ENCODE measurements at places on chromosomes 12 and 14.

DNA sequence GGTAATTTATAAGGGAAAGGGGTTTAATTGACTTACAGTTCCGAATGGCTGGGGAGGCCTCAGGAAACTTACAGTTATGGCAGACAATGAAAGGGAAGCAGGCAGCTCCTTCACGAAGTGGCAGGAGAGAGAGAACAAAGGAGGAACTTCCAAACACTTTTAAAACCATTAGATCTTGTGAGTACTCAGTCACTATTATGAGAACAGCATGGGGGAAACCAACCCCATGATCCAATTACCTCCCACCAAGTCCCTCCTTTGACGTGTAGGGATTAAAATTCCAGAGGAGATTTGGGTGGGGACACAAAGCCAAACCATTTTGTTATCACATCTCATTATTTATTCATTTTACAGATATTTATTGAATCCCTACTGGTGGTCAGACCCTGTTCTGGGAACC, 822.8 kb downstream of the GALC start:
- DNase-seq: no peak

- DNase-seq: no peak
These were observed 10.8 kb downstream of the TMEM179 start for GRCh38 chr14:104593710-104594136.

DNA sequence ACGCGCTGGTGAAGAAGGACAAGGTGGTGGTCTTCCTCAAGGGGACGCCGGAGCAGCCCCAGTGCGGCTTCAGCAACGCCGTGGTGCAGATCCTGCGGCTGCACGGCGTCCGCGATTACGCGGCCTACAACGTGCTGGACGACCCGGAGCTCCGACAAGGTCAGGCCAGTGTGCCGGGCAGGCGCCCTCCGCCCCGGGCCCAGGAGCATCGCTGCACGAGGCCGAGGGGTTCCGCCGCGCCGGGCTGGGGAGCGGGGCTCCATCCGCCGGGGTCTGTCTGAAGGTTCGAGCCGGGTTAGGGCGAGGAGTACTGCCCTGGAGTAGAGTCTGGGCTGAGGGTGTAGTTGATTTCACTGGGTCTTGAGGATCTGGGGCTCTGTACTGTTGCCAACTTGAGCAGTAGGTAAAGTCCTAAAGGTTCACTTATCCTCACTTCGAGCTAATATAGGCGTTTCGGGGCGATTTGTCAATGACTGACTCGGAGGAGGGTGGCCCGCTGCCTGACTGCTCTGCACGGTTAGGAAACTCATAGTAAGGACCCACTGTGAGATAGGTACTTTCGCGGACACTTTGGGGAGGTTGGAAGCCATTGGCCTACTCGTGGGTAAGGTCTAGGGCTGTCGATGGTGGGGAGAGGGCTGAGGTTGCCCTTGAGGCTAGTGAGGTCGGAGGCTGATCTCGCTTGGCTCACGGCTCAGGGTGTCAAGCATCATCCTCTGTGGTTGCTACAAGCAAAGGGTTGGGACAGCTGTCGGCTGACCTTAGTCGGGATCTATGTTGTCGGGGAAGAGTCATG, 574 bp downstream of the GLRX5 start:
- DNase-seq: no peak

DNA sequence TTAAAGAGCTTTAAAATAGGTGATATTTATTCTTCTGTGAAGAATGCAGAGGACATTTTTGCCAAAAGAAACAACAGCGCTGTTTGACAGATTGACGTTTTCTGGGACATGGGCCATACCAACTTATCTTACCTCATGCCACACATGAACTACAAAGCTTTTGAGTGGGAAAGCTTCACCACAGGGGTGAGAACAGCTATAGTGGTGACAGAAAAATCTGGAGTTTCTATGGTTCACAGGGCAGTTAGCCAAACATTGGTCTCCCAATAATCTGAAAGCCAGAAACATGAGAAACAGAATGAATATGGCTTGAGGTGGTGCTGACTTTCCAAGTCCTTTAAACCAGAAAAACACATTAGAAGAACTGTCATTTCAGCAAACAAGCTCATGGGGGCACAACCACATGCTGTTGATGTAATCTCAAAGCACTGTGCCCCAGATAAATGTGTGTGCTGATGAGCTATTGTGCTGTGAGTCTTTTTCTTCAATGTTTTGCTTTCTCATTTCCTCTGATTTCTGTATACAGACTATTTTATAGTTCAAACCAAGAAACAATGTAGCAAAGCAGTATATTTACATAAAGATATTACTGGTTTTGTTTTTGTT, 905.4 kb downstream of the SLC16A7 start:
- DNase-seq: peak; percentile 66

DNA sequence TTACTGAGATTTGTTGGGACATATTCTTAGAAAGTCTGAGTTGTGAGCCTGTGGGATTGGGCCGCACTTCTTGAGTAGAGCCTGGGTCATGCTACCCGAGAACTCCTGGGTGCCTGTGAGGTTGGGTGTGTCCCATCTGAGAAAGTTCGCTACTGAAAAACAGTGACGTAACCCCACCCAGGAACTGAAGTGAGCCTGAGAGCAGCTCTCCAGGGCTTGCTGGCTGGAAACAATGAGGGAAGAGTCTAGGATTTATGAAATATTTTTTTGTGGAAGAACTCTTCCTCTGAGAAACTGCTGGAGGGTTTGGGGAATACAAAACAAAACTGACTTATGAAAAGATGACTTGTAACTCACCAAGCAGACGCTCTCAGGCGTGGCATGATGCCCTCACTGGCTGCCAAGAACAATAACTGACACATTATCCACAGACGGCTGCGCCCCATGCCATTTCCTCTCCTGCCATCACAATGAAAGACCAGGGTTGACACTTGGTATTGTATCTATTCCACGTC, 69.2 kb downstream of the RASSF3 start:
- peak; percentile 89 for DNase-seq

DNA sequence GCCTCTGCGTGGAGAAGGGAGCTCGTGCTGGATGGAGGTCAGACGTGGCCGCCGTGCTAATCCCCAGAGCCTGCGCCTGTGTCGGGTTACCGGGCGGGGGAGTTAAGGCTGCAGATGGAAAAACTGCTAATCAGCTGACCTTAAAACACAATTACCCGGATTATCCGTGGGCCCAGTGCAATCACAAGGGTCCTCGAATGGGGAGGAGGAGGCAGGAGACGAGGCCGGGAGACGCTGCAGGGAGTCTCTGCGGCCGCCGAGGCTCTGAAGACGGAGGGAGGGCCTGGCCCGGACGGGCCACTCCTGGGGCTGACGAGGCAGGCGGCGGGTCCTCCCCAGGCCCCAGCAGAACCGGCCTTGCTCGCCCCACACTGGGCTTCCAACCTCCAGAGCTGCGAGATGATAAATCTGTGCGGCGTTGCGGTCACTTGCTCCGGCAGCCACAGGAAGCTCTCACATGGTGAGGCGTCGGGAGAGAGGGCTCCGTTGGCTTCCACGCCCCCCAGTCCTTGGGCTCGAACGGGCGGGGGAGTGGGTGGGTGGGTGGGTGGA, 32.9 kb upstream of the FBRSL1 start:
- DNase-seq: no peak

DNA sequence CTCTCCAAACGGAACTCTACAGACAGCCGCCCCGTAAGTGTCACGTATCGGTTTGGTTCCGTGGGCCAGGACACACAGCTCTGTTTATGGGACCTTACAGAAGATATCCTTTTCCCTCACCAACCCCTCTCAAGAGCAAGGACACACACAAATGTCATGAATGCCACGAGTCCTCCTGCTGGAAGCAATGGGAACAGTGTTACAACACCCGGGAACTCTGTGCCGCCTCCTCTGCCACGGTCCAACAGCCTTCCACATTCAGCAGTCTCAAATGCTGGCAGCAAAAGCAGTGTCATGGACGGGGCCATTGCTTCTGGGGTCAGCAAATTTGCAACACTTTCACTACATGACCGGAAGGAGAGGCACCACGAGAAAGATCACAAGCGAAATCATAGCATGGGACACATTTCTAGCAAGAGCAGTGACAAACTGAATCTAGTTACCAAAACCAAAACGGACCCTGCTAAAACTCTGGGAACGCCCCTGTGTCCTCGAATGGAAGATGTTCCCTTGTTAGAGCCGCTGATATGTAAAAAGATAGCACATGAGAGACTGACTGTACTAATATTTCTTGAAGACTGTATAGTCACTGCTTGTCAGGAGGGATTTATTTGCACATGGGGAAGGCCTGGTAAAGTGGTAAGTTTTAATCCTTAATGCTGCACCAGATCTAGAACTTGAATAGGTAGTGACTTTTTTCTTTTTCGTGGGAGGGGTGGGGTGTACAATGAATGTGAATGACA, 69.7 kb downstream of the WDR20 start:
- no peak for DNase-seq

DNA sequence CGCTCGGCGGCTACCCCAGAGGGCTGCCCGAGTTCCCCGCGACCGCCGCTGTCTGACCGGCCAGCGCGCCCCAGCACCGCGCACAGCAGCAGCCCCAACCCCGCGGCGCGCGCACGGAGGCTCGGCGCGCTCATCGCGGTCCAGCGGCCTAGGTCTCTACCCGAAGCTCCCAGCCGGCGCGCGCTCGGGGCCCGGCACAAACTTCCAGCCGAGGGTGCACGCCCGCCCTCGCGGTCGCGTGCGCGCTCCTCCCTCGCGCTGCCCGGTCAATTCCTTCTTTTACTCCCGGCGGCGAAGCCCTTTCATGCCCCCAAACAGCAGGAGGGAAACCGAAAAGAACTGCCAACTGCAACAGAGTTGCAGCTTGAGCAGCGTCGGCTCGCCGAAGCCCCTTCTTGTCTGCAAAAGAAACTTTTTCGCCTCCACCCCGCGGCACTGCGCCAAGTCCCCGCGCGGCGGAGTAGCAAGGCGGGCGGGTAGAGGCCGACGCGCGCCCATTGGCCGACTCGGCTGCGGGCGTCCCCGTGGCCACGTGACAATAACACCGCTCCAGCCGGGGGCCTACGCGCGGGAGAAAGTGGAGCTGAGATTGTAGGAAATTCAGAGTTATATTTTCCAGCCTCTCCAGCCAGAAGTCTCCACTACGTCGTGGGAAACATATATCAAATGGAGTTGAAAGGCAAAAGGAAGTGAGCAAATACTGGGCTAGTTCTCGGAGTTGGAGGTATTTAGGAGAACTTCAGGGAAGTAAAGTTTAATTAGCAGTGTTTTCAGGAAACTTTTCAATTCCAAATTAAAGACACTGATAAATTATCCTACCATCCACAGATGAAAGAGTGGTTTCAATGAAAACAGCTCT, at the start of gene LRIG3:
Gene LRIG3, minus strand, starts transcription at position 403 of the 859 bp plus-strand sequence. Its CDS starts 269 bp downstream, at position 134.
- peak; percentile 84 for DNase-seq

GRCh38 chr14:94961386-94962165, 191.7 kb upstream of the GSC start:
- DNase-seq: no peak

DNA sequence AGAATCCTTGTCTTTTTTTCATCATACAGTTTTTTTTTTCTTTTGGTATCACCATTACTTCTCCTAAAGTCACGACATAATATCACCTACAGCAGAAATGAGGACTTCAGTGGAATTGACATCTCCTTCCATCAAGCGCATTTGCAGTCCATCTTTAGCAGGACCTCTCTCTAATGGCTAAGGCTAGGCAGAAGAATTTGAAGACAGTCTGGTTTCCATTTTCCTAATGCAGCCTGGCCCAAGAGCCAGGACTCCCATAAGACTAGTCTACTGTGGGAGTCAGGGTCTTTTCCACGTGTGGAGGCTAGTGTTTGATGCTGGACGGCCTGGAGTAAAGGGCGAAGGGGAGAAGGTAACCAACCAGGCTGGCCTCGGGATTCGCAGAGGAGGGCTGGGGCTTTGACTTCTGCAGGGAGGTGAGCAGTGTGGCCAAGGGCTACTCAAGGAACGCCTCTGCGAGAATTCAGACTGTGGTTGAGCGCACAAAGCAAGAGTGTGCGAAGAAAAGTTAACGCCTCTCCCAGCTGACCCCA, 769 bp upstream of the ZNF740 start:
- DNase-seq: no peak

- DNase-seq: peak; percentile 88
These were observed 783 bp downstream of the CORO1C start for GRCh38 chr12:108730365-108731104.

DNA sequence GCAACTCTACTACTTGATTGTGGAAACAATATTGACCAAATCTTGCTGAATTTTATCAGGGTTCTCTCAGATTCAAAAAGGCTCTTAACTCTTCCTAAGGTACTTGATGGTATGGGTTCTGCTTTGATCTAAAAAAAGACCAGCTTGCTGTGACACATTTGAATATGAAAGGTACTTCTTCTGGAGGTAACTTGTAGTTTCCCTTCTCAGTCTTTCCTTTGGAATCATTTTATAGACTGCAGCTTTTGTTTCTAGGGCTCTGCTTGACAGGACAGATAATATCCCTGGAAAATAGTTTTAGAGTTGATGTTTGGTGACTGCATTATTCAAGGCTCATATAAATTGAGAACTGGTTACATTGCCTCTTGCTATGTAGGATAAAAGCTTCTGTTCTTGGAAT, 251.9 kb downstream of the FUT8 start:
- DNase-seq: no peak

DNA sequence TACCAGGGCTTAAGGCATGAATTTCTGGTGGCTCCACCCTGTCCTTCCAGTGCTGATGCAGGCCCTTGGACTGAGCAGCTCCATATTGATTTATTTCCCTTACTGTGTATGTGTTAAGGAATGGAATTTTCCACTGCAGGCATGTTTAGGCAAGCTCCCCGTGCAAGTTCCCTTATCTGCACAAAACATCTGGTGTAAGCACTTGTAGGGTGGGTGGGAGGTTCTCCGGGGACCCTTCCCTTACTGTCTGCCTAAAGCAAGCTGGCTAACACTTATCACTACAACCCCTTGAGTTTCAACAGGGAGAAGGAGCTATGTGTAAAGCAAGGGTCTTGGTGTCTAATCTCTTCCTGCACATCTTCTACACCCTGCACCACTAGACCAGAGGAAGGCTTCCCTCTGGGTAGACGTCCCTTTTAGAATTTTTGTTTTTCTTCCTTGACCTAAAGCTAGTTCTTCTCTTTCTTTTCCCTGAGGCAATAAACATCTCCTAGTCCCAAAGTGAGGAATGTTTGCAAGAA, 22.0 kb upstream of the DRAM1 start:
- DNase-seq: peak; percentile 13

DNA sequence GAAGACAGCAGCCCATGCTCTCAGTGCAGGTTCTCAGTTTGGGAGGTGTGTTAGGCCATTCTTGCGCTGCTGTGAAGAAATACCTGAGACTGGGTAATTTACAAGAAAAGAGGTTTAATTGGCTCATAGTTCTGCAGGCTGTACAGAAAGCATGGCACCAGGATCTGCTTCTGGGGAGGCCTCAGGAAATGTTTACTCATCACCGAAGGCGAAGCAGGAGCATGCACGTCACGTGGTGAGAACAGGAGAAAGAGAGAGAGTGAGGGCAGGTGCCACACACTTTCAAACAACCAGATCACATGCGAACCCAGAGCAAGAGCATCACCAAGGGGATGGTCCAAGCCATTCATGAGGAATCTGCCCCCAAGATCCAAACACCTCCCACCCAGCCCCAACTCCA, 9.0 kb upstream of the LRP6 start:
- no peak for DNase-seq

DNA sequence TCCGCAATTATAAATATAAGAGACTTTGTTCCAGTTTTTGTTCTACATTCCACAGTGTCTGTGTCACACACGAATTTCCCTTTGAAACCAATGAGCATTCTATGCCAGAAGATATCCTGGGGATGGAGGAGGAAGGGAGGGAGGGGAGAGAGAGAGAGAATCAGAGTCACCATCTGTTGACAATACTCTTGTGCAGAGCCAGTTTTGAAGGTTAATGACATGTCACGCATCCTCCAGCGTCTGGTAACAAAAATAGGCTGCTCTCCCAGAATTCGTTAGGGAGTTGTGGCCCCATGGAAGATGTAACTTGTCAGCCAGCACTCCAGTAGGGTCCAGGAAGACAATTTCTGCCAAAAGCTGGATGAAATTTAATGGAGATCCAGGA, 213.5 kb upstream of the KRR1 start:
- peak; percentile 52 for DNase-seq

GRCh38 chr14:61444215-61444768, 122.9 kb downstream of the PRKCH start:
- no peak for DNase-seq

All from NCI-H226 (cell line).